ENCODE measurements at places on chromosomes 16 and 17.

GRCh38 chr16:52613508-52613907 is 66.6 kb upstream of the TOX3 start:
- H3K27ac ChIP-seq = no peak overlapping the region
- no peak for DNase-seq
- H3K27me3 ChIP-seq = no peaks in the 10 kb centered on the region
- H3K36me3 ChIP-seq = no peaks in the 10 kb centered on the region
- H3K4me1 ChIP-seq = no peaks in the 10 kb centered on the region

DNA sequence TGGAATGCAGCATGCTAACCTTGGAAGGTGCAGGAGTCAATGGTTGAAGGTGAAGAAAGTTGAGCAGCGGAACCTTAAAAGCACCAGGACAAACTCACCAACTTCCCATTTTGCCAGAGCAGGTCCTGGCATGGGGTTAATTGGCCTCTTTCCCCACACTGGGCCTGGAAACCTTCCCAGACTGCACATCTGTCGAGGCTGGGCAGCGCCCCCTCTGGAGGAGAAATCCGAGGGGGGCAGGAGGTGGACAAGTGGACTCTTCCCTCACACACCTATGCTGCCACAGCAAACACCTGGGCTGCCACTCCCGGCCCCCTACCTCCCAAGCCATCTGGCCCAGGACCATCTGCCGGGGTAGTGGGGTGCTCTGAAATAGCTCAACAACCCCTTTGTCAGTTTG is 232.4 kb downstream of the CBLN1 start:
- H3K27me3 ChIP-seq = no peaks in the 10 kb centered on the region
- H3K4me3 ChIP-seq = no peak overlapping the region
- H3K4me1 ChIP-seq = no peaks in the 10 kb centered on the region

DNA sequence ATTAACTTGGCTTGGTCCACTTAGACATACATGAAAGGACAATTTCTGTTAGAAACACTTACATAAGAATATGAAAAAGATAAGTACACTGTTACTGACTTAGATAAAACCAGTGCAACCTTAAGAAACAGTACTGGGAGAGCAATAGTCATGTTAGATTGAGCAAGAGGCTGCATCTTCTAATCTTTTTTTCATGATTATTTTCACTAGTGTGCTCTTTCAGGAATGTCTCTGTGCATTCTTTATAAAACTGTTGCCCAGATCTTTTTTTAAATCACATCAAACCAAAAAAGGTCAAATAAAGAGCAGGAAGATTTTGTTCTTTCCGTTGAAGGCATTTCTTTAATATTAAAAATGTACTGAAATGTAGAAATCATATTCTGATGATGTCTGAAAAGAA is 100.7 kb upstream of the AXIN2 start:
- no peaks in the 10 kb centered on the region for H3K4me1 ChIP-seq
- H3K36me3 ChIP-seq = no peaks in the 10 kb centered on the region
- DNase-seq = no peak
- no peak overlapping the region for H3K4me3 ChIP-seq
- H3K27me3 ChIP-seq = no peaks in the 10 kb centered on the region
- H3K27ac ChIP-seq = no peak overlapping the region

GRCh38 chr17:45946841-45947256 is 52.2 kb upstream of the STH start:
- no peaks in the 10 kb centered on the region for H3K4me1 ChIP-seq
- H3K27me3 ChIP-seq = peaks cover 6% of the 10 kb centered on the region
- no peaks in the 10 kb centered on the region for H3K36me3 ChIP-seq

DNA sequence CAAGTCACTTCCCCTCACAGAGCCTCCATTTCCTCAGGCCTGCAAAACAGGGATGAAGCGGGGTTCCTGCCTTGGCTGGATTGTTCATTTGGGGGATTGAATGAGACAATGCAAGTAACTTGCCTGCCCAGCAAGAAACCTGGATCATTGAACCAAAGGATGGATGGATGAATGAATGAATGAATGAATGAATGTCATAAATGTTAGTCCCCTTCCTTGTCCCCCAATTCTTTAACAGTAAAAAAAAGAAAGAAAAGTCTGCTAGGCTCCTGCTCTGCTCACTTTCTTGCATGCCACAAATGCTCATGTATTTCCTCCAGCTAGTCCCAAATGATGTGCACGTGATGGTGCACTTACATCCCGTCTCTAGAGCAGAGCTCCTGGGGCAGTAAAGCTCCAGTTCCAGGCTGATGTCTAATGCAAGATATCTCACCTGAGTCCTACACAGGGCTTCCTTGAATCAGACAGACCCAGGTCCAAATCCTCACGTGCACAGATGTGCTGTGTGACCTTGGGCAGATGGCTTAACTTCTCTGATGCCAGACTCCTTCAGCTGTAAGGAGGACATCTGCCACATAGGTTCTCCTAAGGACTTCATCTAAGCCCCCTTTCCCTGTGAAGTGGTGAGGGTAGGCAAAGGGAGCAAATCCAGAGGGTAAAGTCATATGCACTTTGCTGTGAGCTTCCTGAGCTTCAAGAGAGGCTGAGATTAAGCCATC is 45.5 kb downstream of the C16orf82 start:
- no peaks in the 10 kb centered on the region for H3K27me3 ChIP-seq
- H3K4me3 ChIP-seq = no peak overlapping the region
- no peak for DNase-seq

- H3K27me3 ChIP-seq = no peaks in the 10 kb centered on the region
- no peaks in the 10 kb centered on the region for H3K36me3 ChIP-seq
- H3K27ac ChIP-seq = no peak overlapping the region
- H3K4me1 ChIP-seq = no peaks in the 10 kb centered on the region
- no peak for DNase-seq
Measured at GRCh38 chr16:6125483-6126259, 1028.1 kb upstream of the EEF2KMT start.

DNA sequence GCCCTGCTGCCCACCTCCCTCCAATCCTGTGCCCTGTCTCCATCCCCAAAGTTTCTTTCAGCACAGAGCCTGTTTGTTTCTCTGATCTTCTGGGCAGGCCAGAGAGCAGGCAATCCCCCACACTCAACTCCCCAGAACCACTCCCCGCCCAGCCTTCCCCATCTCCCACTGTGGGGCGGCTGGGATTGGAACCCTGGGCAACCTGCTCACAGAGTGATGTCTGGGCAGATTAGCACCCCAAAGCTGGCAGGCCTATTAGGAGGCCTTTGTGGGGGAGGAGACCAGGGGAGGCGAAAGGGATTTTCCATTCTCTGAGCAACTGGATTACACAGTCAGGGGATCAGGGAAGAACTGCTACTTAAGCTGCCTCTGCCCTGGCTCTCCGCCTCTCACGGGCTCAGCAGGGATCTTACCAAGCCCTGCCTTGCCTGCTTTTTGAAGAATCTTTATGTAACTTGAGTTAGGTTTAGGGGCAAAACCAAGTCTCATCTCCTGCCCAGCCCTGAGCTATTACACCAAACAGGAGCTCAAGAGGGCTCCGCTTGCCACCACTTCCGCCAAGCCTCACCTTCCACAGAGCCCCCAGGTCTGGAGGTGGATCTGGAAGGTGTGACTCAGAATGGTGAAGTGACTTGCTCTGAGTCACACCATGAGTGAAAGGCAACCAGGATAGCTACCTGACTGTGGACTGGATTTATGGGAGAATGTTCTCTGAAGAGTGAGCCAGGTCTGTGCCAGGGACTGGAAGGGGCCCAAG is 16.0 kb upstream of the LHX1 start:
- no peaks in the 10 kb centered on the region for H3K36me3 ChIP-seq
- no peak for DNase-seq
- H3K4me1 ChIP-seq = no peaks in the 10 kb centered on the region
- no peak overlapping the region for H3K4me3 ChIP-seq
- H3K27ac ChIP-seq = no peak overlapping the region

DNA sequence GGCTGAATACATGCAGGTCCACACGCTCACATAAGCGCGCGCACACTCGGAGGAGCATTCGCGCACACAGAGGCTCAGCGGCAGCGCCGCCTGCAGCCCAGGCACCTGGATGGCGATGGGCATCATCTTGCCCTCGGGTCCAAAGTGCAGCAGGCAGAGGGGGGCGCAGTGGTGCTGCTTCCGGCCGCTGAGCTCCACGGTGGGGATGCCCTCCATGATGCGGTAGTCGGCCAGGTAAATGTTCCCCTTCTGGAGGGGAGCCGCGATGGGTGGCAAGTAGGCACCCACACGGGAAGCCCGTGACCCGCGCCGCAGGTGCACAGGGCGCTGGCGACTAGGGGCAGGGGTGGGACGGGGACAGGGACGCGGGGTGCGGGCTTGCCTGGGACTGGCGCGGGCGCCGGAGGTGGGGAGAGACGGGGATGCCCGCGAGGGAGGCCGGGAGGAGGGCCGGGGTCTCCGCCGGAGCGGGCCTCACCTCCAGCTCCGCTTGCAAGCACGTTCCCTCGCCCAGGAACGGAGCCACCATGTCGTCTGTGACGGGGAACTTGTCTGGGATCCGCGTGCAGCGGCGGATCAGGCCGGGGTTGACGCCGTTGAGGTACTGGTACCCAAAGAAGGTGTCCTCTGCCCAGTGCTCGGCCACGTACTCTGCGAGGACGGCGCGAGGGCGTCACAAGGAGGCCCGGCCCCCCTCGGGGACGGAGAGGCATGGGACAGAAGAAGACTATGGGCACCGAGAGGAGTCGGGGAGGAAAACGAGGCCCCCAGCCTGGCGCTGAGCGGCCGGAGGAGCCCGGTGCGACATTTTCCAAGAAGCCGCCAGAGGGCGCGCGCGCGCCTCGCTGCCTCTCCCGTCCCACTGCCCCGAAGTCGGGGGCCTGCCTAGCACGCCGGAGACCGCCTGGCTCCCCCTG is 8.0 kb downstream of the ALOX12B start:
- H3K36me3 ChIP-seq = no peaks in the 10 kb centered on the region
- H3K4me1 ChIP-seq = peaks cover 13% of the 10 kb centered on the region
- H3K4me3 ChIP-seq = peak overlapping the region; percentile 62
- H3K27ac ChIP-seq = peak overlapping the region; percentile 62

DNA sequence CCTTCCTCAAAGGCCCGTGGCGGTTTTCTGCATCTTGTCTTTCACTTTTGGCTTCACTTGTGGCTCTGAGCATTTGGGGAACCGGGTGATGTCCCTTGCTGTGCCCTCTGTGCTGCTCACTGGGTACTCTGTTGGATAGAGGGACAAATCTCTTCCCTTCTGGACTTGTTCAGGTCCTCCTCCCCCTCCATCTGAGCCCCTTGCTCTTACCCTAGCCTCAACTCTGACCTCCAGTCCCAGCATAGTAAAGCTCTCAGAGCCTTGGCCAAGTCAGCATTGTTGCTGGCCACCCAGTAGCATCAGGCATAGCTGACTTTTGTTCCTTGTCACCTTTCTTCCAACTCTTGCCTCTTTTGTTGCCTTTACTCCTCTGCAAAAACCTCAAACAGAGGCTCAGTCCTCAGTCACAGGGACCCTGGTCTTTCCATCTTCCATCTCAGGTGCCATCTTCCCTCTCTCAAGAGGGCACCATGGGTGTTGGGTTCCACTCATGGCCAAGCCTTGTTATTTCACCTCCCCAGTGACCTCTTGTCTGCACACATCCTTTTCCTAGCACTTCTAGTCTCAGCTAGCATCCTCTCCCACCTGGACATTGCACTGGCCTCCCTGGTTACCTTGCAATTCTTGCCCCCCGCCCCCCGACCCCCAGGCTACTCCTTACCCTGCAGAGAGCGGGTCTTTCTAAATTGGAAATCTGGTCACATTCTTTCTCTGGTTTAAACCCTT is 393 bp upstream of the PSMB10 start:
- H3K27me3 ChIP-seq = no peaks in the 10 kb centered on the region
- H3K36me3 ChIP-seq = peaks cover 19% of the 10 kb centered on the region
- peaks cover 42% of the 10 kb centered on the region for H3K4me1 ChIP-seq
- H3K27ac ChIP-seq = peak overlapping the region; percentile 77

DNA sequence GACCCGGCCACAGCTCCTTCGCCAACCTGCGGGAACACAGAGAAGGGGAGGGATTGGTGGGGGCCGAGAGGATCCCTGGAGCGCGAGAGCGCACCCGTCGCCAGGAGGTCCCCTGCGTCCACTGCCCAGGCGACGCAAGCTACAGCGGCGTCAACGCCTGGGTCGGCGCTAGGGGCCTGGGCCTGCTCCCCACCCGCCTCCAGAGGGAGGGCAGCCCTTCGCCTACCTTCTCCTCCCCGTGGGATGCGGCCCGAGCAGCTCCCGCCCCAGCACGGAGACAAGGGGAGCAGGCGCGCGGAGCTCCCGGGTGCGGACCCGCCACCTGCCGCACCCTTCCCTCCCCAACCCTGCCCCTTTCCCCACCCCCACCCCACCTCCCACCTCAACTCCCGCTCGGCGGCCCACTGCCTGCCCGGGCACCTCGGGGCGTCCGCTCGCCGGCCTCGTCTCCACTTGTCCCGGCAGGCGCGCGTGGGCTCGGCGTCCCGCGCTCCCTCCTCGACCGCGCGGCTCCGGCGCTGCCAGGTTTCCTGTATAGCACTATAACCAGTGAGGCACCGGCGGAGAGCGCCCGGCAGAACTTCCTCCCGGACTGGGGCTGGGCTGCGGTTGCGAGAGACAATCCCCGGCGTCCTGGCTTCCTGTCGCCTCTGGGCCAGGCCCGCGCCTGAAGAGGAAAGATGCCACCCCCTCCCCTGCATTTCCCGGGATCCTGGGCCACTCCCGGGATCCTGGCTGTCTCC is 119.1 kb upstream of the SMURF2 start:
- H3K4me3 ChIP-seq = peak overlapping the region; percentile 61
- no peaks in the 10 kb centered on the region for H3K36me3 ChIP-seq
- no peaks in the 10 kb centered on the region for H3K27me3 ChIP-seq
- peaks cover 15% of the 10 kb centered on the region for H3K4me1 ChIP-seq
- DNase-seq = no peak

GRCh38 chr17:18025241-18025944 is 13.6 kb downstream of the ATPAF2 start:
- peaks cover 5% of the 10 kb centered on the region for H3K36me3 ChIP-seq
- no peak for DNase-seq
- H3K4me1 ChIP-seq = no peaks in the 10 kb centered on the region

DNA sequence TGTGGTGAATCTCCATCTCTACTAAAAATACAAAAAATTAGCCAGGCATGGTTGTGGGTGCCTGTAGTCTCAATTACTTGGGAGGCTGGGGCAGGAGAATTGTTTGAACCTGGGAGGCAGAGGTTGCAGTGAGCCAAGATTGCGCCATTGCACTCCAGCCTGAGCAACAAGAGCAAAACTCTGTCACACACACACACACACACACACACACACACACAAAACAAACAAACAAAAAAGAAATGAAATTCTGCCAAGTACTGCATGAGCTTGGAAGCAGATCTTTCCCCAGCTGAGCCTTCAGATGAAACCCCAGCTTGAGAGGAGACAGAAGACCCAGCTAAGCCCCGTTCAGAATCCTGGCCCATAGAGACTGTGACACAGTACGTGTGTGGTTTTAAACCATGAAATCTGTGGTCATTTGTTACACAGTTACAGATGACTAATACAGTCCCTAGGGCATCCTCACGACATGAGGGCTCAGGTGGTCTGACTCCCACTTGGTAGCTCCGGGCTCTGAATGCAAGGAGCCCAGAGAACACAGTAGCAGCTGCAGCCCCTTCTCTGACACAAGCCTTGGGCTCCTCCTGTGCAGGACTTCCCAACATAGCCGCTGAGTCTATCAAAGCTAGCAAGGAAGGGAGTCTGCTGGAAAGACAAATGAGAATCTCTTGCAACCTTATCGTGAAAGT is 132.8 kb downstream of the SEC14L1 start:
- H3K27me3 ChIP-seq = no peaks in the 10 kb centered on the region
- no peak overlapping the region for H3K4me3 ChIP-seq
- H3K4me1 ChIP-seq = no peaks in the 10 kb centered on the region

- no peaks in the 10 kb centered on the region for H3K36me3 ChIP-seq
- DNase-seq = no peak
- peaks cover 2% of the 10 kb centered on the region for H3K4me1 ChIP-seq
- peak overlapping the region; percentile 27 for H3K4me3 ChIP-seq
- peaks cover 8% of the 10 kb centered on the region for H3K27me3 ChIP-seq
Measured at GRCh38 chr17:19534562-19535149, 1.0 kb downstream of the SLC47A1 start.
